ENCODE measurements at places on chromosomes 3 and 15.
A peak's percentile ranks its signal among the peaks of the same experiment; 100 is the strongest.

DNA sequence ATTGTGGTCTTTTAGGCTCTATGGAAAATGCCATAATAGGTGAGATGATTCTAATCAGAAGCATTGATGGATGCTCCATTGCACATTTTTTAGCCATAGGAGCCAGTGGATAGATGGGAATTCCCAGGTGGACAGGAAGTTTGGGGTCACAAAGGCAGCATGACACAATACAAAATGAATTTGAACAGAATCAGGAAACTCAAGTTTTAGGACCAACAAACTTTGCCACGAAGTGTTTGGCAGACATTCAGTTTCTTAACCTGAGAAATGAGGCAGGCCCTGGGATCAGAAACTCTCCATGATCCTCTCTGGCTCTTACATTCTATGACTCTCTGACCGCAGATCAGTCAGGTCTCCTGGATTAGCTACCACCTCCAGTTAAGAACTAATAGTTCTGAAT, 275.4 kb downstream of the TIGIT start:
- no peak overlapping the region for H3K4me3 ChIP-seq
- no peak overlapping the region for H3K27ac ChIP-seq
- DNase-seq = no peak
- no peaks in the 10 kb centered on the region for H3K36me3 ChIP-seq
- peaks cover 4% of the 10 kb centered on the region for H3K27me3 ChIP-seq

GRCh38 chr3:197901626-197902025, 48.4 kb upstream of the RPL35A start:
- no peak for DNase-seq
- H3K4me3 ChIP-seq = no peak overlapping the region
- peaks cover 6% of the 10 kb centered on the region for H3K4me1 ChIP-seq

DNA sequence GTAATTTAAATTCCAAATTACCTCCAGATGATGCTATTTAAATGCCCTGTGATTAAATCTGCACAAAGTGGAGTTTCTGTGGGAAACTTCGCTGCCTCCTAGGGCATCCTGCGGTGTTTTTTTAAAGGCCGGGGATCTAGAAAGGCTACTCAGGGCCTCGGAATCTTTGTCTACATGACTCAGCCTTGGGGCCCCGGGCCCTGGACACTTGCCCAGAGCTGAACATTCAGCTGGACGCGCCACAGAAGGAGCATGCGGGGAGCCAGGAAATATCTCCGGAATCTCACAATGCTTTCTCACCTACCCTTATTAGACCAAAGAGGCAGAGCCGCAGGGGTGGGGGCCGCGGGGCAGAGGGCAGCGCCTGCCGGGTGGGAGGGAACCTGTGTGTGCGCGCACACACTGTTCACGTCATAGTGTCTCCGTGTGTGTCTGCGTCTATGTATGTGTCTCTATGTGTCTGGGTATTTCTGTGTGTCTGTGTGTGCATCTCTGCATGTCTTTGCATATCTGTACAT, 145.5 kb upstream of the TPM1 start:
- H3K27me3 ChIP-seq = peaks cover 3% of the 10 kb centered on the region
- DNase-seq = no peak
- no peak overlapping the region for H3K27ac ChIP-seq
- H3K36me3 ChIP-seq = no peaks in the 10 kb centered on the region
- no peaks in the 10 kb centered on the region for H3K4me1 ChIP-seq

DNA sequence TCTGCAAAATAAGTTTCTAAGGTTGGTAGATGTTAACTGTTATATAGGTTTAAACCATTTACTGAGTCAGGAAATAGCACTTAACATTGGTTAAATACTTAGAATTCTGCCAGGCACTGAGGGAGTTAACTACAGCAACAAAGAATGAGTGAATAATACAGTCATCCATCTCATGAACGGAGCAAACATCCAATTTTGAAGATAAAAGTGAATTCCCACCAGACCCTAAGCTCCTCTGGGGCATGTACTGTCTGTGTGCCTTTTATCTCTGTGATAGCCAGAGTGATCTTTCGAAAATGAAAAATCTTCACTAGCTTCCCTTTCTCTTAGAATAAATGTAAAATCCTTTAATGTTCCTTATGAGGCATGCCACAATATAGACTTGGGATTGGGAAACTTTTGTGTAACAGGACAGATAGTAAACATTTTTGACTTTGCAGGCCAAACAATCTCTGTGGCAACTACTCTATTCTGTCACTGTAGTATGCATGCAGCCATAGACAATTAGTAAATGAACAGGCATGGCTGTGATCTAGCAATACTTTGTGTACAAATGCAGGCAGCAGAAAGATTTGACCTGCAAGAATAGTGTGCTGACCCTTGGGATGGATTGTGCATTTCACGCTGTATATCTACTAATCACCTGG, 294.5 kb upstream of the LMCD1 start:
- H3K4me3 ChIP-seq = no peak overlapping the region
- no peaks in the 10 kb centered on the region for H3K27me3 ChIP-seq
- H3K27ac ChIP-seq = no peak overlapping the region

- peaks cover 8% of the 10 kb centered on the region for H3K4me1 ChIP-seq
- no peaks in the 10 kb centered on the region for H3K36me3 ChIP-seq
- H3K4me3 ChIP-seq = no peak overlapping the region
Observed at GRCh38 chr3:141366285-141367037, 1.8 kb upstream of the ZBTB38 start.

DNA sequence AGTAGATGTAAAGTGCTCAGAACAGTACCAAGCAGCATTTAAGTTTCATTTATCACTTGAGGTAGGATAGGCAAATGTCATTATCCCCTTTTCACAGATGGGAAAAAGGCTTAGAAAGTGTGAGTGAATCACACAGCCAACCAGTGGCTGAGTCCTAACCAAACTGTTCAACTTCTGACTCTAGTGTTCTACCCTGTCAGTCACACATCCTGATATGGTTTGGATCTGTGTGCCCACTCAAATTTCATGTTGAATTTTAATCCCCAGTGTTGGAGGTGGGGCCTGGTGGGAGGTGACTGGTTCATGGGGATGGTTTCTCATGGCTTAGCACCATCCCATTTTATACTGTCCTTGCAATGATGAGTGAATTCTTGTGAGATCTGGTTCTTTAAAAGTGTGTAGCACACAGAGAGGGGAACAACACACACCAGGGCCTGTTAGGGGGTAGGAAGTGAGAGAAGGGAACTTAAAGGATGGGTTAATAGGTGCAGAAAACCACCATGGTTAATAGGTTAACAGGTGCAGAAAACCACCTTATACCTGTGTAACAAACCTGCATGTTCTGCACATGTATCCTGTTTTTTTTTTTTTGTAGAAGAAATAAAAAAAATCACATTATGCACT, 304.7 kb downstream of the SUCLG2 start:
- DNase-seq = no peak
- H3K36me3 ChIP-seq = no peaks in the 10 kb centered on the region

DNA sequence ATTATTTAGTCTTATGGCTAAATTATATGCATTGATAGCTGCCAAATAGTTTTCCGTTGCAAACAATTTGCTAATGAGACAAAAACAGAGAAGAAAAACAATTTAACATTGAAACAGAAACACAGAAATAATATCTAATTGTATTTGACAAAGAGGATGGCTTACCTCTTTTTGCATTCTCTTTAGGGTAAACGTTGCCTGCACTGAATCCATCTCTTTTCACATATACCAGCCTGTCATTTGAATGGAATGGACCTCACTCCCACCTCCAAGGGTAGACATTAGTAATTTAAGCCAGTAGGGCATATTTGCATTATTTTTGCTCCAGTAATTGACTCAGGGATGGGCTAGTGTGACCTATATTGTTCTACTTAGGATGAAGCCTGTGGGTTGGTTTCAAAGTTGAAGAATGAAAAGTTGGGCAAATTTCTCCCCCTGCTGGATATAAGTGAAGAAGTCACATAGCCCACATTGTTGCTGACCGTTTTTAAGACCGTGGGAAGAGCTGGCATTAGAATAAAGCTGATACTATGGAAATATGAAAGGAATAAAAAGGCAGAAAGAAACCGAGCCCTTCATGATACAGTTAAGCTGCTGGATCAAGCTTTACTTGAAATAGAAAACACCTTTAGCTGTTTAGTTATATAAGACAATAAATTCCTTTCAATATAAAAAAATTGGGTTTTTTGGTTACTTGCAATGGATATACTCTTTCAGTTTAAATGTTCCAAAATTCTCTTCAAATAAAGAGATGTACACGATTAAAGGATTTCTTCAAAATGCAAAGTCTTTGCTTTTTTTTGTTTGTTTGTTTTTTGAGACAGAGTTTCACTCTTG, 26.9 kb downstream of the PIERCE2 start:
- no peaks in the 10 kb centered on the region for H3K4me1 ChIP-seq
- no peaks in the 10 kb centered on the region for H3K36me3 ChIP-seq
- peaks cover 4% of the 10 kb centered on the region for H3K27me3 ChIP-seq
- no peak overlapping the region for H3K27ac ChIP-seq
- DNase-seq = no peak
- H3K4me3 ChIP-seq = no peak overlapping the region

- H3K4me3 ChIP-seq = no peak overlapping the region
- no peak for DNase-seq
- no peak overlapping the region for H3K27ac ChIP-seq
Observed at GRCh38 chr3:16449369-16449768, 64.1 kb downstream of the RFTN1 start.

DNA sequence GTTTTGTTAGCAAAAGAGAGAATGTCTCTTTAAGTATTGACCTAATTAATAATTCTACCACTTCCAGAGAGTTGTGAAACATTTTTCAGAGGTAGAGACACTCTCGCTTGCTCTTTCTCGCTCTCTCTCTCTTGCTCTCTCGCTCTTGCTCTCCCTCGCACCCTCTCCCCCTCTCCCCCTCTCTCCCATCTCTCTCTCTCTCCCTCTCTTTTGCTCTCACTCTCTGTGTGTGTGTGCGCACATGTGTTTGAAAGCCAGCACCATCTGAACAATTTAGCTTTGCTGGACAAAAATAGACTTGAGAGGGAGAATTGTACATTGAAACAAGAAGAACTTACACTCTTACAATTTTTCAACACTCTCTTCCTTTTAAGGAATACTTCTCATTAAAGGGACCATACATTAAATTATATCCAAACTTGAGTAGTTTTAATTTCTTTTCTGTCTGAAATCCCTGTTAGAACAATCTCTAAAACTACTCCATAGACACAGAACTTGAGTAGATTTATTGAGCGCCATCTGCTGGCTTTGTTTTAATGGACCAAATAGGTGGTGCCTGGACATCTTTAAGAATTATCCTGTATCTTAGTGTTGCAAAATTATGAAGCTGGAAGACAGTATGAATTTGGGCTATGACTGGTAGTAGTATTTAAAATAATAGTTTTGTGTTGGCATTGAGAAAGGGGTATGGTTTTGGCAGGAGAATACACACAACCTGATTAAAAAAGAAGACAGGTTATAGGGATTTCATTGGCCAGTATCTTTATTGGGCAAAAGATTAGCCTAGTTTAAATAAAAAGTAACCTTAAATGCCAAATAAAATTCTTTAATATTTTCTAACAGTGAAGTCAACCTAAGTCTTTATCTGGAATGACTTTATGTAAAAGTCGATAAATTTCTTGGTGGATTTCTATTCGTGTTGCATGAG, 124.6 kb downstream of the AKAP13 start:
- H3K36me3 ChIP-seq = no peaks in the 10 kb centered on the region
- DNase-seq = peak; percentile 63

DNA sequence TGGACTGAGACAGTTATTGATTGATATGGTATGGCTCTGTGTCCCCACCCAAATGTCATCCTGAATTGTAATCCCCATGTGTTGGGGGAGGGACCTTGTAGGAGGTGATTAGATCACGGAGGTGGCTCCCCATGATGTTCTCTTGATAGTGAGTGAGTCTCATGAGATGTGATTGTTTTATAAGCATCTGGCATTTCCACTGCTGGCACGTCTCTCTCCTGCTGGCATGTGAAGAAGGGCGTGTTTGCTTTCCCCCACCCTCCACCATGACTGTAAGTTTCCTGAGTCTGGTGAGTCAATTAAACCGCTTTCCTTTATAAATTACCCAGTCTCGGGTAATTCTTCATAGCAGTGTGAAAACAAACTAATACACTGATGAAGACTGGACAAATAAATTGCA, 105.6 kb upstream of the MELTF start:
- H3K4me3 ChIP-seq = no peak overlapping the region
- H3K4me1 ChIP-seq = no peaks in the 10 kb centered on the region
- no peaks in the 10 kb centered on the region for H3K27me3 ChIP-seq
- no peak for DNase-seq

DNA sequence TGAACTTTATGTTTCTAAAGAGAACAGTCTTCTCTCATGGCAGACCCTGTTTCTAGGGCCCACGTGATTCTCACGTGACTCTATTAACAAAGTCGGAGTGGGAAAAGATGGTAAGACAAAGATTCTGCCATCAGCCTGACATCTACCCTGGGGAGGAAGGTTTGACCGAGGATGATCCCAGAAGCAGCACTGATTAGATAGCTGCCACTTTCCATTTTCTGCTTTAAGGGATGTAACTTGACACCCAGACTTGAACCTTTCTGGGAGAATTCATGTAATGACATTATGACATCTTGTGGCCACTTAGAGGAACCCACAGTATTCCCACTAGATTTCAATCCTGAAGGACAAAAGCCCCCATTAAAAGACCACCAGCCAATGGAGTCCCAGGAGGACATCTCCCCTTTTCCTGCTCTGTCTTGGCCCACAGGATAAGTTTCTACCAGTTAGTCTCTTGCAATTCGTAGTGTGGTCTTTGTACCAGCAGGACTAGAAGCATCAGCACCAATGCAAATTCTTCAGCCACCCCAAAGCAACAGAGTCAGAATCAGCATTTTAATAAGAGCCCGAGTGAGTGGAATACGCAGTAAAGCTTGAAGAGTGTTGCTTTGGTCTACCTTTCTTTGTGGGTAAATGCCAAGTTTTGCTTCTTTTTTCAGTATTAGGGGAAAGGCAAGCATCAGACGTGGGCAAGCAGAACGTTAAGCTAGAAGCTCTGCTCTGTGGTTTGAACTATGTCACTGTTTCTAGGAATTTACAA, 480.5 kb upstream of the PROK2 start:
- H3K27ac ChIP-seq = no peak overlapping the region
- DNase-seq = no peak
- no peaks in the 10 kb centered on the region for H3K27me3 ChIP-seq
- H3K4me3 ChIP-seq = no peak overlapping the region

DNA sequence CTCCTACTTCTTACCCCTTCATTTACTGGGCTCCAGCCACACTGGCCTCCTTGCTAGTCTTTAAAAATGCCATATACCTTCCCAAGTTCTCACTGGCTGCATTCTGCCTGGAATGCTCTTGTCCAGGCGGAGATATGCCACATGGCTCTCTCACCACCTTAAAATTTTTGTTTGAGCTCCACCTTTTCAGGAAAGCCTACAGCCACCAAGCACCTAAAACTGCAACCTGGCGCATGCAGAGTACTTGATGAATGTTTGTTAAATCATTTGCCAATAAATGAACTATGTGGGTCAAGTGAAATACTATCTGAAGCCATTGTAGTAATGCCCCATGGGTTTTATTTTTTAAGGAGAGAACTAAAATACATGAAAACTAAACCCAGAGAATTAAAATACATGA, 54.3 kb downstream of the GLB1 start:
- H3K27ac ChIP-seq = no peak overlapping the region
- no peak for DNase-seq
- peaks cover 88% of the 10 kb centered on the region for H3K4me1 ChIP-seq
- no peaks in the 10 kb centered on the region for H3K27me3 ChIP-seq
- no peak overlapping the region for H3K4me3 ChIP-seq

GRCh38 chr3:28317438-28318022, 31.0 kb upstream of the ZCWPW2 start:
- H3K27me3 ChIP-seq = no peaks in the 10 kb centered on the region
- no peak overlapping the region for H3K4me3 ChIP-seq
- DNase-seq = peak; percentile 43
- H3K27ac ChIP-seq = no peak overlapping the region
- H3K36me3 ChIP-seq = peaks cover 13% of the 10 kb centered on the region
- H3K4me1 ChIP-seq = peaks cover 10% of the 10 kb centered on the region

Data from activated naive CD4-positive, alpha-beta T cell treated with anti-CD3 and anti-CD28 coated beads, Interleukin-2, amount 10 ng/mL, durations not matched to agents 7 days and 5 days (primary cell).